Activated T-helper 1 cell treated with anti-CD3 and anti-CD28 coated beads, Interleukin-2, amount 50 U/mL, for 16 hours (primary cell): ENCODE measurements at places on chromosomes 5 and 9.

GRCh38 chr5:181221792-181222629 is 1.1 kb upstream of the TRIM41 start:
- DNase-seq, result peak; percentile 98

- no peak for DNase-seq
These were observed 48.1 kb downstream of the SPATA31C2 start for GRCh38 chr9:88090151-88090581.

- DNase-seq, result no peak
These were observed 23.3 kb upstream of the ABLIM3 start for GRCh38 chr5:149117970-149118369.

- DNase-seq, result no peak
These were observed at the start of gene LRRC70 for GRCh38 chr5:62578540-62578939. Gene LRRC70, plus strand, starts transcription at chr5:62578819. Its CDS starts 620 bp downstream, at chr5:62579439.

DNA sequence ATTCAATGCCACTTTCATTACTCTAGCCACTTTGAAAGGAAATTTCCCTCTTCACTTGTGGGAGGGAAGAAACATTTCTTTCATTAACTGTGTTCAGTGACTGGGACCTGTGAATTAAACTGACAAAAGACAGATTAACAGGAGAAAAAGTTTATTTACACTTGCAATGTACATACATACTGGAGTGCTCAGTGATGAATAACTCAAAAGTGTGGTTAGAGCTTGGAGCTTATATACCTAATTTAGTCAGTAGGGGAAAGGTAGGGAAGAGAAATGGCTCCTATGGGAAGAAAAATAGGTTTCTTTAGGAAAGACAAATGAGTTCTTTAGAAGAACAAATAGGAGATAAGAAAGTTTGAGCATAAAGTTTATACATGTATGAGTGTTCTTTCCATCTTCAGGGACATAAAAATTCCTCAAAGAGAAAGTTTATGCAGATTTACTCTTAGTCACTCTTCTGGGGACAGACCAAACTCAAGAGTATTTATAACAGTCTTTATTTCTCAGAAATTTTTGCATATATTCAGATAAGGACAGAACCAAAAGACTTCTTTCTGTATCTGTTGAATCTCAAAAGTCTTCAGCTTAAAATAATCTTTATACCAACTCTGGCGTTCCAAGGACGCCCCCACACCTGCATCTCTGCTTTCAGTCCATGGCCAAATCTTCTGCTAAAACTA is 120.0 kb upstream of the RAI14 start:
- DNase-seq, result no peak

DNA sequence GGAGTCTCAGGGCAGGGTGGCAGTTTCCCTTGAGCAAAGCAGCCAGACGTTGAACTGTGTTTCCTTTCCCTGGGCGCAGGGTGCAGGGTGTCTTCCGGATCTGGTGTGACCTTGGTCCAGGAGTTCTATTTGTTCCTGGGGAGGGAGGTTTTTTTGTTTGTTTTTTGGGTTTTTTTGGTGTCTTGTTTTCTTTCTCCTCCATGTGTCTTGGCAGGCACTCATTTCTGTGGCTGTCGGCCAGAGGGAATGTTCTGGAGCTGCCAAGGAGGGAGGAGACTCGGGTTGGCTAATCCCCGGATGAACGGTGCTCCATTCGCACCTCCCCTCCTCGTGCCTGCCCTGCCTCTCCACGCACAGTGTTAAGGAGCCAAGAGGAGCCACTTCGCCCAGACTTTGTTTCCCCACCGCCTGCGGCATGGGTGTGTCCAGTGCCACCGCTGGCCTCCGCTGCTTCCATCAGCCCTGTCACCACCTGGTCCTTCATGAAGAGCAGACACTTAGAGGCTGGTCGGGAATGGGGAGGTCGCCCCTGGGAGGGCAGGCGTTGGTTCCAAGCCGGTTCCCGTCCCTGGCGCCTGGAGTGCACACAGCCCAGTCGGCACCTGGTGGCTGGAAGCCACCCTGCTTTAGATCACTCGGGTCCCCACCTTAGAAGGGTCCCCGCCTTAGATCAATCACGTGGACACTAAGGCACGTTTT is 3.5 kb upstream of the PHYHD1 start:
- no peak for DNase-seq

- DNase-seq, result no peak
These were observed 361.0 kb downstream of the NFIB start for GRCh38 chr9:13952906-13953305.

DNA sequence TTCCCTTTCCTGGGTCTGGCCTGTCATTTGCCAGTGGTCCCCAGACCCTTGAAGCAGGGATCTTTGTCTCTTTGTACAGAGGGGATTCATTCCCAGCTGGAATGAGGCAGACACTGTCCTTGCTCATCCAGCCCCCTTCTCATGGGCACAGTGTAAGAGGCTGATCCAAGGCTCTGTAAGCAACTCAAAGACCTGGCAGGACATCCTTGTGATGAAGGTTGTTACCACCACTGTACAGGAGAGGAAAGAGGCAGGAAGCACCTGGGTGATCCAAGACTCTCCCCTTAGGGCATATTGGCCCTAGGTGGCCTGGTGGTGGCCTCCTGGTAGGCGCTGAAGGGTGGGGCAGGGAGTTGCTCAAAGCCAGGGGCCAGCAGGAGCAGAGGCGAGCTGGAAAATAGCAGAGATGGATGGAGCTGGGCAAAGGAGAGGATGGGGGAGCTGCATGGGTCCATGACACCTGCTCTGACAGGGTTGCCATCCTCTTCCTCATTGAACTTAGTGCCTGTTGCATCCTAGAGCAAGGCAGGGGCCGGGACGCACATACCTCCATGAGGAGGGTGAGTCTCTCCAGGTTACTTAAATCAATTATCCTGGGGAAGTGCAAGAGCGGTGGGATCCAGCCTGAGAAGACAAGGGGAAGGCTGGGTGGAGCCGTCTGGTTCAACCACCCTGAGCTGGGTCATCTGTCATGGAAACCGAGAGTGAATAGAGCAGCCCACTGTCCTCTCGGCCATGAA is 9.8 kb upstream of the GADD45G start:
- DNase-seq, result no peak

DNA sequence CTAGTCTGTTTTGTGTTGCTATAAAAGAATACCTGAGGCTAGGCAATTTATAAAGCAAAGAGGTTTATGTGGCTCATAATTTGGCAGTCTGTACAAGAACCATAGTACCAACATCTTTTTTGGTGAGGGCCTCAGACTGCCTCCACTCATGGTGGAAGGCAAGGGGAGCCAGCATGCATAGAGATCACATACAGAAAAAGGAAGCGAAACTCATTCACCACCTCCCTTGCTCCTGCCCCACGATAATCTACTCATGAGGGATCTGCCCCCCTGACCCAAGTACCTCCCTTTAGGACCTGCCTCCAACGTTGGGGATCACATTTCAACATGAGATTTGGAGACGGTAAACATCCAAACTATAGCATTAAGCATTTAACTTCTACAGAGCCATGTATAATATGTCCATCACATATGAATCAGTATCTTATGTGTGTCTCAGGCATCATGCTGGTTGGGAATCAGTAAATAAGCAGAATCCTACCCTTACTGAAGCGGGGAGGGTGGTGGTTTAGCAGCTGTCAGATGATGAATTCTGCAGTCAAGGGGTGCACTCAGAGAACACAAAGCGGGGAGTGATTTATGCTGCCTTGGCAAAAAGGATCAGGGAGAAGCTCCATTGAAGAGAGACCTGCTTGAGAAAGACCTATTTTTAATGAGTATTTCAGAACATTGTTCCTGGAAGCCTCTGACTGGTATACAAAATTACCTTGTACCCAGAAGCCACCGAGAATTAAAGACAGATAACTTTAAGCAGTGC is 34.8 kb downstream of the HMGXB3 start:
- no peak for DNase-seq

DNA sequence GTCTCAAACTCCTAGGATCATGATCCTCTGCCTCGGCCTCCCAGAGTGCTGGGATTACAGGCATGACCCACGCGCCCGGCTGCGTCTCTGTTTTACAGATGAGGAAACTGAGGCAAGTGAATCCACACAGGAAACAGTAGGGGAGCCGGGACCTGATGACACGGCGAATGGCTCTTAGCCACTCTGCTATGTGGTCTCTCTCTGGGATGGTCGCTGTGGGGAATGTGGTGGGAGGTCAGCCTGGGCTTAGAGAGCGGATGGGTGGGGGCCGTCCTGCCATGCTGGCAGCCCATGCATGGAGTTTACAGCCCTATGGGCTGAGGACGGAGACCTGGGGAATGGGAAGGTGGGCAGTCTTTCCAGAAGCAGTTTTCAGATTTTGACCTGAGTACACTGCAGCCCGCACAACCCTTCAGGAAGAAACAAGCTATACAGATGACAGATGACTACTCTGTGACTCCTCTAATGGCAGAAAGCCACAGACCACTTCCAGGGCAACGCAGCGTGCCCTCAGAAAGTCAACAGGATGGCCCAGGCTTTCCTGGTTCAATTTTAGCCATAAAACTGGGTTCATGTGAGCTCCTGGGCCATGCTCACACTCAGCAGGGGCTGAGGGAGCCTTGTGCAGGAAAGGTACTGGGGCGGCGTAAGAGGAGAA is 136.1 kb upstream of the RAPGEF1 start:
- no peak for DNase-seq

- DNase-seq, result no peak
These were observed 320.2 kb downstream of the FAM170A start for GRCh38 chr5:119949426-119949999.

DNA sequence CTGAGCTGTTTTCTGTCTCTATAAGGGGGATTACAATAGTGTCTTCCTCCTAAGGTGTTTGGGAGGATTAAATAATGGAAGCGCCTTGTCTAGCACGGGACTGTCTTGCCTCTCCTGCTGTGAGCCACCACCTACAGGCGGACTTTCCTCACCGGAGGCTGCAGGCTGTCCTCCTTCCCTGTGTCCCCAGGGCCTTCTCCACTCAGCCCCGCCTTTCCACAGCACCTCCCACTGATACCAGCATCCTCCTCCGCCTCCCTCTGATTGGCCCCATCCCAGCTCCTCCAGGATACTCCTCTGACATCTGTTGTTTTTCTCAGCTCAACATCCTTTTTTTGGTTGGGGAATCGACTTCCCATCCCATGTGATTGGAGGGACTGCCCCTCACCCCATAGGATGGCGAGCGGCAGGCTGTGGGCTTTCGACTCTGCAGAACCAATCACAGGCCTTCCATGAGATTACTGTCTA is 851 bp upstream of the ZDHHC12 start:
- no peak for DNase-seq

- no peak for DNase-seq
These were observed 42.6 kb upstream of the NAA35 start for GRCh38 chr9:85898332-85898731.

GRCh38 chr5:135705141-135705631 is 126.4 kb upstream of the CXCL14 start:
- DNase-seq, result no peak

- no peak for DNase-seq
These were observed 393.3 kb downstream of the KIF4B start for GRCh38 chr5:155406815-155407214.

GRCh38 chr5:51391175-51391574 is 7.9 kb downstream of the ISL1 start:
- DNase-seq, result no peak

- no peak for DNase-seq
These were observed 235.9 kb downstream of the AP3B1 start for GRCh38 chr5:78058625-78059024.

DNA sequence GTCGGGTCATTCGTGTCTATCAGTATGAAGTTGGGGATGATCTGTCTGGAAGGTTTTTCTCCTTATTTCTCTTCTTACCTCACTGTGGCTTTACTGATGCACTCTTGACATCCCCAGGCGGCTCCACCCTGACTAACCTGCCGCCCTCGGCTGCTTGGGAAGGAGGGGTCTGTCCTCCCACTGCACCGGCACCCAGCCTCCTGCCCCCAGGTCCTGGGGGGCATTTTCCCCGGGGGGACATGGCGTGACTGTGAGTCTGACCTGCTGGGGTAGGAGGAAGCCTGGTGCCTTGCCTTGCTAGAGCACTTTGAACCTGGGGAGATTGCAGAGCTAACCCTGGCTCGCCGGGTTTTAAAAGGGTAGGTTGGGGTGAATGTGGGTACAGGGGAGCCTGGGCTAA is 27.5 kb downstream of the DYNC2I2 start:
- DNase-seq, result no peak

DNA sequence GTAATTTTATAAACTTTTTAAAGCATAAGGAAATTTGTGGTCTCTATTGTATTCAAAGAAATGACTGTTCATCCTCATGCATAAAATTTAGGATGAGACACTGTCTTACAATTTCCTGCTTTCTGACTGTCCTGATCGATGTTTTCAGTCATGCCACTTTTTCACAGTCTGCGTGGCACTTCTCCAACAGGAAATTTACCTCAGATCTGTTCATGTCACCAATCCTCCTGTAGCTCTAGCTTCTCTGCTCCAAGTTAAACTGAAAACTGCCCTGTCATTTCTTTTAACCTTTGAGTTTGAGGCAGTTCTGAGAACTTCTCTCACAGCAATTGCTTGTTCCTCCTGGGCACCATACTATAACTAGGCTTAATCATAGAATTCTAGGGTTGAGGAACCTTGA is 455.1 kb downstream of the EFNA5 start:
- no peak for DNase-seq

DNA sequence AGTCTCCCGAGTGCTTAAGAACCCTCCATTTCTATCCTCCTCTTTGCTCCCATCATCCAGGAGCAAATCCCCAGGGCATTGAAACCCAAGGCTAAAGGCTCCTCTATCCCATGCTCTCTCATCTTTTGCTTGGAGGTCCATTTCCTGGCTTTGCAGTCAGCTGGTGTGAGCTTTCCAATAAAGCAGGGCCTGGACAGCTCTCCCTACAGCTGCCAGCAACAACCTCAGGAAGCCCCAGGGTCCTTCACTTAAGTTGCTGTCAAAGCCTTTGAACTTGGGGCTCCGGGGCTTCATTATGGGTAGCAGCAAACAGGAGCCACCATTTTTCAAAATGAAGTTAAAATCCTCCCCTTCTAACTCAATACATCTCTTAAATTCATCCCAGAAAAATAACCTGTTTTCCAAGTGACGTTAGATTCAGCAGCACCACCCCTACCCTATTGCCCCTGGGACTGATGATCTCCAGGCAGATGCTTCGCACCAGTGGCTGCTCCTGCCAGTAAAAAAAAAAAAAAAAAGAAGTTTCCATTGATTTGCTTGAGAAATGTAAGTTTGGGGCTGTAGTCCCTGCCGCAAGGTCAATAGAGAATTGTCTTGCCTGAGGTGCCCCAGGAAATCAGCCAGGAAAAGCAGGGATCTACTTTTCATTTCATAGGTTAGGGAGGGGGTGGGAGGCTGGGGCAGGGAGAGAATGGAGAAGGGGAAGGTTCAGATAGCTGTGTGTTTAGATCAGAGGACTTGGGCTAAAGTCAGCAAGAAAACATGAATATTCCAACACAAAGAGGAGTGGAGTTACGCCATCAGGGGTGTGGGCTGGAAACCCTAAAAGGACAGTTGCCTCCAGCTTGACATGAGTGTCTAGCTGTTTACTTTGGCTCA is 83.8 kb upstream of the IL6ST start:
- DNase-seq, result no peak
